H54 (cell line): ENCODE measurements at places on chromosomes 2 and 18.

DNA sequence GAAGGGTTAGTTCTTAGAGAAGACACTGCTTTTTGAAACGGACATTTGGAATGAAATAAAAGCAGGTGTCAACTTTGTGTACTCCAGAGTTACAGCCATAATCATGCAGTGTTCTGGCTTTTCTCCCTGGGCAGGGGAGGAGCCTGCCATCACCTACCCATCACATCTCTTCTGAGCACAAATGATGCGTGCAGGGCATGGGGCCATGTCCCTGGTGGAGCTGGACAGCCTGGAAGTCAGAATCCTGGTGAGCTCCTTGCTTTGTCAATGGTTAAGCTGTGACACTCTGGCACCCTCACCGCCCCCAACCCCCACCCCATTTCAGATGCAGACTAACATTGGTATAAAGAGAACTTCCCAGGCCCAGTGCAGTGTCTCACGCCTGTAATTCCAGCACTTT, 53.1 kb downstream of the PDCL3 start:
- DNase-seq = no peak

GRCh38 chr2:2942225-2942624, 435.4 kb downstream of the EIPR1 start:
- no peak for DNase-seq

- no peak for DNase-seq
Observed at GRCh38 chr2:64212346-64212745, 68.1 kb upstream of the PELI1 start.

GRCh38 chr2:202025816-202026215, 7.8 kb upstream of the FZD7 start:
- no peak for DNase-seq

- DNase-seq = peak; percentile 68
Observed at GRCh38 chr2:23606968-23607367, 222.0 kb downstream of the KLHL29 start.

- no peak for DNase-seq
Observed at GRCh38 chr2:200655918-200656580, 70.2 kb downstream of the AOX1 start.

DNA sequence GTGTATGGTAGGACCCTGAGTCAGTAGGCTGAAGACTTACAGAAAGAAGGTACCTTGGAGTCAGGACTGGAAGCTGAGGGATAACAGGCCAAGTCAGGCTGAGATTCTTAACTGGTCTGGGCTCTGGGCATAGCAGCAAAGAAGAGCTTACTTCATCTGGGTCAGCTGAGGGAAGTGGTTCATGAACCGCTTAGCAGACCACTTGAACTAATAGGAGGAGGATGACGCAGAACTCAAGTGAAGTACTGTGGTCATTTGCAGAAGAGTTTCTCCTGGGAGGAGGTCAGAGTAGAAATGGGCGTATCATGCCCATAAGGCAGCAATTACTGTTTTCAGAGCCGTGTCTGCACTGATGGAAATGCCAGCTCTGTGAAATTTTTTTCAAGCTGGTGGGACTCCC, 164.5 kb downstream of the LCLAT1 start:
- no peak for DNase-seq

DNA sequence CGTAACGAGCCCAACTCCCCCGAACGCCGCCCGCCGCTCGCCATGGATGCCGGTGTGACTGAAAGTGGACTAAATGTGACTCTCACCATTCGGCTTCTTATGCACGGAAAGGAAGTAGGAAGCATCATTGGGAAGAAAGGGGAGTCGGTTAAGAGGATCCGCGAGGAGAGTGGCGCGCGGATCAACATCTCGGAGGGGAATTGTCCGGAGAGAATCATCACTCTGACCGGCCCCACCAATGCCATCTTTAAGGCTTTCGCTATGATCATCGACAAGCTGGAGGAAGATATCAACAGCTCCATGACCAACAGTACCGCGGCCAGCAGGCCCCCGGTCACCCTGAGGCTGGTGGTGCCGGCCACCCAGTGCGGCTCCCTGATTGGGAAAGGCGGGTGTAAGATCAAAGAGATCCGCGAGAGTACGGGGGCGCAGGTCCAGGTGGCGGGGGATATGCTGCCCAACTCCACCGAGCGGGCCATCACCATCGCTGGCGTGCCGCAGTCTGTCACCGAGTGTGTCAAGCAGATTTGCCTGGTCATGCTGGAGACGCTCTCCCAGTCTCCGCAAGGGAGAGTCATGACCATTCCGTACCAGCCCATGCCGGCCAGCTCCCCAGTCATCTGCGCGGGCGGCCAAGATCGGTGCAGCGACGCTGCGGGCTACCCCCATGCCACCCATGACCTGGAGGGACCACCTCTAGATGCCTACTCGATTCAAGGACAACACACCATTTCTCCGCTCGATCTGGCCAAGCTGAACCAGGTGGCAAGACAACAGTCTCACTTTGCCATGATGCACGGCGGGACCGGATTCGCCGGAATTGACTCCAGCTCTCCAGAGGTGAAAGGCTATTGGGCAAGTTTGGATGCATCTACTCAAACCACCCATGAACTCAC, 673 bp downstream of the PCBP1 start:
- no peak for DNase-seq

DNA sequence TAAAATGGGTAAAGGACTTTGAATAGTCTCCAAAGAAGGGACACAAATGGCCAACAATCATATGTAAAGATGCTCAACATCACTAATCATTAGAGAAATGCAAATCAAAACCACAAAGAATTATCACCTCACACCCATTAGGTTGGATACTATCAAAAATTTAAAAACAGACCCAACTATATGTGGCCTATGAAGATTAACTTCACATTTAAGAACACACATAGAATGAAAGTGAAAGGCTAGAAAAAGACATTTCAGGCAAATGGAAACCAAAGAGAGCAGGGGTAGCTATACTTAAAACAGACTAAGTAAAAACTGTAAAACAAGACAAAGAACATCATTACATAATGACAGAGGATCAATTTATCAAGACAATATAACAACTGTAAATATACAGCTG, 53.5 kb upstream of the ASPRV1 start:
- DNase-seq = no peak

GRCh38 chr2:143545059-143545948, 416.1 kb downstream of the ARHGAP15 start:
- no peak for DNase-seq

DNA sequence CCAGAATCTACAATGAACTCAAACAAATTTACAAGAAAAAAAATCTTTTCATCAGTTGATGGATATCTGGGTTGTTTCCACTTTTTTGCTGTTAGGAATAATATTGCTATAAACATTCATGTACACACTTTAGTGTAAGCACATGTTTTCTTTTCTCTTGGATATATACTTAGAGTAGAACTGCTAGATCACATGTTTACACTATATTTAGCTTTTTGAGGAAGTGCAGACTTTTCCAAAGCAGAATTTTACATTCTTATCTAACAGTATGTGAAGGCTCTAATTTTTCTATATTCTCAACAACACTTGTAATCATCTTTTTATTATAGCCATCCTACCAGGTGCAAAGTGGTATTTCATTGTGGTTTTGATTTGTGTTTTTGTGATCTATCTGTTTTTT, 103.6 kb upstream of the RMP24 start:
- no peak for DNase-seq

- DNase-seq = no peak
Observed at GRCh38 chr18:70221156-70221914, 15.8 kb upstream of the RTTN start.

GRCh38 chr2:238106698-238107524, 6.8 kb downstream of the ESPNL start:
- DNase-seq = no peak

DNA sequence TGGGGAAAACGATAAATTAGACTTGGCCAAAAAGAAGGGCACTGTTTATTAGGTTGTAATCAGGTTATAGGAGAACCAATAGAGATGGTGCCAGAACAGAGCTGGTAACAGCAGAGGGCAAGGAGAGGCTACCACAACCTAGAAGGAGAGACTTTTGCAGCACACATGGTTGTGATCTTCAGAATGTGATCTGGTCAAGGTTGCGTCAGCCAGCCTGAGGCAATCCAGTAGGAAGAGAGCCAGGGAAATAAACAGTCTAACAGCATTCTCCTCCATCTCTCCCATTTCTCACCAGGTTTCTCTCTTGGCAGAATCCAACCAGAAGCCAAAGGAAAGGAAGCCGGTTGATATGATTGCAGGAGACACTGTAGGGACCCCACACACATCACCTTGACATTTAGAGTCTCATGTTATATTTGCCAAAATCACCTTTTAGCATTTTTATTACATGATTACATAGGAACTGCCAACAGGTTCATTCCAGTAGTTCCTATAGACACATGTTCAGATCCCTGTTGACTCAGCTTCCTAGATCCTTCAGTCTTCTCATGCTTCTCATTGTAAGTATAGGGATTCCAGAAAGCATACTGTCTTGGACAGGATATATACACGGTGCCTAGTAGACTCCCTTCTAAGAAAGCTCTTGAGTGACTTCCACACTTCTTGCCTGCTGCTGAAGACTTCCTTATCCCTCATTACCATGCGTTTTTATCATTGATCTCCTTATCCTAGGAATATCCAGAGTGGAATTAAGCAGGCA, 17.6 kb upstream of the SPATS2L start:
- DNase-seq = no peak

DNA sequence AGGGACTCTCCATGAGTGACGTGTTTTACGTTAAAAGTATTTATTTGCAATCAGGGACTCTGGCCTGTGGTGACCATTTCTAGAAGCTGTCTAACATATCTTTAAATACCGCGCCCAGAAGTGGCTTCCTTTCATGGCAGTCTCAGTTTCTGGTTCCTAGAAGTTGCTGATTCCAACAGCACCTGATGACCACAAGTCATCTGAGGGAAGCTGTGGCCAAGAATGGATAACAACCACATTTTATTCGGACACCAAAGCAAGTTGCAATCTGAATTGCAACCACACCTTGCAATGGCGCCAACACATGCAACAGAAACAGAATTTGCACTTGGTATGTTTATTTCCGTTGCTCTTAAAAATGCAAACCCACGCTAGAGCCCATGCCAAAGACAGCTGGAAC, 33.1 kb downstream of the MEX3C start:
- DNase-seq = no peak

DNA sequence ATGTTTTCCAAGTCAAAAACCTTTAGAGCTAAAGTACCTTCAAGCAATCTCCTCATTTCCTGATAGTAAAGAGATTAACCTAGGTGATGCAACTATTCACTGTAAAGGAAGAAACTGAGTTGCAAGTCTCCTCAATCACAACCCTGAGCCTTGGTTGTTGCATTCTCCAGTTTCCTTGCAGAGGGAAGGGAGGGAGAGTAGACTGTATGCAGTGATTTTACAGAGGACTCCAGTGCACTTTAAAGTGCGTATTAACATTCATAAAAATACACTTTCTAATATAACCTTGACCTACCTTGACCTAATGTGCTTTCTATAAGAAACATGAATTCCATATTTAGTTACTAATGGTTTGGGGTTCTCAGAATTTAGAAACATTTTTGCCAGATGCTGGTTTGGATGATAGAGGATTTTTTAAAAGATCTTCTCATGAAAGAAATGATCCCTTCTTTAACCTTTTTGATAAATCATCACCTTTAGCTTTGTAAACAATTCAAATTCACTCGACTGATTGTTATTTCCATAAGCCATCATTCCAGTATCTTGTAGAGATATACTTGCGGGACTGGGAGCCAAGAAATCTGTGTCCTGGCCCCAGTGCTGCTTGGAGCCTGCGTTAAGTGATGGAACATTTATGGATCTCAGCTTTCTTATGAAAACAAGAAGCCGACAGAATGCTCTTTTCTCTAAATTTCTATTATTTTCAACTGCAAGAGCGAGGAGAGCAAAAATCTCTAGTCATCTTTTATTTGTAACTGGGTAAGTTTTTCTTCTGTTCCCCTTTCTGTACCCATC, 228.3 kb downstream of the ZNF521 start:
- DNase-seq = no peak

DNA sequence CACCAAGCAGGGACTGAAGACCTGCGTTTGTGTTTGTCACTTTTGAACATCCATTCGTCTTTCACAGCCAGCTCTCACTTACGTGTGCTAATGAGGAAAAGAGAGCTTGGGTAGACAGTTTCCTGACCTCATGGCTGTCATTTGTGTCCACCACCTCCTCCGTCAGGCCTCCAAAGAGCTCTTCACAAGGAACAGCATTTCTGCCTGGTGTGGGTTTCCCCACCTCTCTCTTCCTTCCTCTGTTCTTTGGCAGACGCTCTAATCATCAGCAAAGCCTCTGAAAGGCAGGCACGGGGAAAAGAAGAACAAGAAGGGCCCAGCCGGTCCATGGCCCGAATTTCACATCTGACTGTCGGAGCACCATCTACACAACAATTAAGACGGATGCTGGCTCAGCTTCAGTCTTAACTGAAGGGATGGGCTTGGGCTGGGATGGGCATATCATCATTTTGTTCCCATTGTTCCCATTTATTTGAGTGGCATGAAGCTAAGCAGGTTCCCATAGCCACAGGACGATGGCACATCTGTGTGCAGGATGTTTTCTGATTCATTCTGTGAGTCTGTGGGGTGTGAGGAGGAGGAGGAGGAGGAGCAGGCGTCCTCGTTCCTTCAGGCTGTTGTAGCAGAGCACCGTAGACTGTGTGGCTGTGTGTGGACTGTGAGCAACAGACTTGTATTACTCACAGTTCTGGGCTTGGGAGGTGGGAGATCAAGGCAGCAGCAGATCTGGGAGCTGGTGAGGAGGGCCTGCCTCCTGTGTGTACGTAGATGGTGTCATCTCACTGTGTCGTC, 66.4 kb downstream of the TSHZ1 start:
- no peak for DNase-seq

DNA sequence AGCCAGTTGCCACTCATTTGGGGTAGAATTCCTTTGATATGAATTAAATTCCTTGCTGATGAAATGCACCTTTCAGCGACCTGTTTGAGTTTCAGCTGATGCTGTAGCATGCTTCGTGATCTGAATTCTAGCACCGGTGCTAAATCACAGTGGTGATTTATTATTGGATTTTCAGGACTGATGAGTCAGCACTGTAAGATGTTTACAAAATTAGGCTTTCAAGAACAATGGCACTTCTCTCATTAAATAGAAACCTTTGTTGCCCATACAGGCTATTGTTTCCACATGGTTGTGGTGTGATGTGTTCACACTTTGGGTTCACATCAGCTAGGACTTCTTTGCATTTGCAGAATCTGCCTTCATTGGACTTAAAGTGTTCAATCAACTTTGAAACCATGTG, 687.7 kb downstream of the ARHGAP15 start:
- DNase-seq = no peak

GRCh38 chr2:146615778-146616177, 1229.1 kb upstream of the ACVR2A start:
- no peak for DNase-seq

- no peak for DNase-seq
Observed at GRCh38 chr2:190911813-190912212, 31.2 kb downstream of the GLS start.

- DNase-seq = peak; percentile 96
Observed at GRCh38 chr2:70686577-70687460, 81.2 kb downstream of the ADD2 start.

GRCh38 chr2:181810823-181811695, 80.5 kb upstream of the ITPRID2 start:
- peak; percentile 53 for DNase-seq

DNA sequence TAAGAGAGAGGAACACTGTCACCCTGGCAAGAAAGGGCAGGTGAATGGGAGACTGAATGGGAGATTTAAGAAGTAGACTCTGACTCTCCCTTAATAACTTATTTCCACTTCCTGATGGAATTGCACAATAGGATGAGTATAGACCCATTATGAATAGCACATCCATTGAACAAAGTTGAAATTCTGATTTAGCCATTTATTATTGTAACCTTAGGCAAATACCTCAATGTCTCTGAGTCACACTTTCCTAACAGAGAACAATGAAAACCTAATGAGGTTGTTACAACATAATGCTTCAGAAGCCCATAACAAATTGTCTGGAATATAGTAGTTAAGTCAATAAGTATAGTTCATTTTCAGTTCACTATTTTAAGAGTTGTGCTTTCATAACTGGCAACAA, 78.9 kb downstream of the NRXN1 start:
- DNase-seq = peak; percentile 6
